Stimulated activated CD8-positive, alpha-beta memory T cell treated with anti-CD3 and anti-CD28 coated beads, Interleukin-15, amount 100 ng/mL, for 1 hour (primary cell): ENCODE measurements at places on chromosomes 1 and 21.

DNA sequence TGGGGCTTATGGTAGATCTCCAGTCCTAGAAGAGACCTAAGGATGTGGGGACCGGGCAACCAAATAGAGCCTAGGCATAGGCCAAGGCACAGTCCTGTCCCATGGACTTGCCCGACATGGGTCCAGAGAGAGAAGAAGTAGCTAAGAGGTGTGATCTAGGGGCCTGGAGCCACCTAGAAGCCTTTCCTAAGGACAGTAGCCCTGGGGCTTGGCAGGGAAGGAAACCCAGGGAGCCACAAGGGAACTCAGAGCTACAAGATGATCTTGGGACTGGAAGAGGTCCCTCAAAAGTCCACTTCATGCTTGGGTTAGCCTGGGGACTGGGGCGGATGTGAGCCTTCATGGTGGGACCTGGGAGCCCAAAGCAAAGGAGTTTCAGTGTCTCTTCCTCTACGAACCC, 18.8 kb downstream of the IRF2BP2 start:
- DNase-seq: no peak

DNA sequence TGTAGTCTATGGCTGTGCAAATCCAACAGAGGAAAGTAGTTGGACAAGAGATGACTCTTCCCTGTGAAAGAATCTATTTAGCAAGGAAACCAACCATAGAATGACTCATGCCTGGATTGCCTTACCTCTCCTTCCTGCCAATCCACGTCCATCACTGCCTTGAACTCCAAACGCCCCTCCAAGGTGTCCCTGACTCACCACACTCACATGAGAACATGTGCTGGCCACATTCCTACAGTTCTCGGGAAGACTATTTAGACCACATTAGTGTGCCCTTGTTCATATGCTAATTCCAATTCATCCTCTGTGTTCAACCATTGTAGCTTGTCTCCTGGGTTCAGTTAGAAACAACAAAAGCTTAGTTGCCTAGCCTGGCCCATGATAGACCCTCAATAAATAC, 157.3 kb downstream of the SLC30A10 start:
- DNase-seq: no peak

DNA sequence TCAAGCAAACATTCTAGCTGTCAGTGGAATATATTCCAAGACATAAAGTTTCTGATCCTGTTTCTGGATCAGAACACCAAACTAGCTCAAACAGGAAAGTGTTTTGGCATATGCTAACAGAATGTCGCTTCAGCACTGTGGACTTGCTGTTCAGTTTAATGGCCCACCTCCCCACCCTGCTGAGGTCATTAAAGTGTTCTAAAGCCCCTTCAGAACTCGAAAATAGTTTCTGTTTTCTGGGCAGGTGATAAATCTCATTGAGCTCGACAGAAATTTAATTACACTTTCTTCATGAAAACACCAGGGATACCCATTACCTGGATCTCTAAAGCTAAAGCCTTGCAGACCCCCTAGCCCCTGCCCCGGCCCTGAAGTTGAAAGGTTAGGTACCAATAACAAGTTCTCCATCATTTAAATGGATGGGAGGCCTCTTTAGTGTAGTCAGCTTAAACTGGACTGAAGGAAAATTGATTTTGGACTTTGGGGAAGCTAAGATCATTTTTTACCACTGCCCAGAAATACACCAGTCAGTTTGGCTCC, 3.9 kb upstream of the C1orf105 start:
- no peak for DNase-seq

DNA sequence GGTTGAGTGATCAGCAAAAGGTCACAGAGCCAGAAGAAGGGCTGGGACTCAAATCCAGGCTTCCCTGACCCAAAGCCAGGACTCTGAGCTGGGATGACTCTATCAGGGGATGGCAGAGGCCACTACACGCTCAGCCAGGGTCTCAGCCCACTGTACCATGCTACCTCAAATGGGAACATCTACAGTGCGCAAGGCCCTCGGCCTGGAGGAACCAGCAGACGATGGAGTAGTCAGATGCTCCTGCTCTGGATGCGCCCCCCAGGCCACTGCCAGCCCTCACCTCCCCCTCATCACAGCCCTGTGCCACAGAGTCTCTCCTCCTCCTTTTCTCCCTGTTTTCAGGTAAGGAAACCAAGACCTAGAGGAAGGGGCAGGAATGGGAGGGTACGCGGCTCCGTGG, 39.0 kb downstream of the GLIS1 start:
- no peak for DNase-seq

DNA sequence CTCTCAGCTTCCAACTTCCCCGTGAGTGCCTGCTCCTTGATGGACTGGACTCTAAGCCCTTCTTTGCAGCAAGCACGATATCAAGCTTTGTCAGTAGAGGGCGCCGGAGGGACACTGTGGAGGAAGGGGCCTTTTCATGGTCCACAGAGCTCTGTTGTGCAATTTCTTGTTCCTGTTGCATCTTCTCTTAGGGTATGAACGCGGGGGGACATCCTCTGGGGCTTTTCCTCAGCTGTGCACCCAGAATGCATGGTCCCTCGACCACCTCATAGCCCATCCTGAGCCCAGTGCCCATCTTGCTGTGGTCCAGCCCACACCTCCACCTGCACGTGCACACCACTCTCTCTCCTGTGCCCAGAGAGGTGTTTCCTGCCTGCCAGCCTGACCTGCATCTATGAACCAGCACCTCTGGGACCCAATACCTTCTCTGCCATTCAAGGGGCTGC, 556.8 kb downstream of the PTPRU start:
- peak; percentile 14 for DNase-seq

- no peak for DNase-seq
These were observed 62.7 kb downstream of the SYT6 start for GRCh38 chr1:114090738-114091505.

- DNase-seq: no peak
These were observed 142.5 kb downstream of the C1orf94 start for GRCh38 chr1:34319218-34319617.

DNA sequence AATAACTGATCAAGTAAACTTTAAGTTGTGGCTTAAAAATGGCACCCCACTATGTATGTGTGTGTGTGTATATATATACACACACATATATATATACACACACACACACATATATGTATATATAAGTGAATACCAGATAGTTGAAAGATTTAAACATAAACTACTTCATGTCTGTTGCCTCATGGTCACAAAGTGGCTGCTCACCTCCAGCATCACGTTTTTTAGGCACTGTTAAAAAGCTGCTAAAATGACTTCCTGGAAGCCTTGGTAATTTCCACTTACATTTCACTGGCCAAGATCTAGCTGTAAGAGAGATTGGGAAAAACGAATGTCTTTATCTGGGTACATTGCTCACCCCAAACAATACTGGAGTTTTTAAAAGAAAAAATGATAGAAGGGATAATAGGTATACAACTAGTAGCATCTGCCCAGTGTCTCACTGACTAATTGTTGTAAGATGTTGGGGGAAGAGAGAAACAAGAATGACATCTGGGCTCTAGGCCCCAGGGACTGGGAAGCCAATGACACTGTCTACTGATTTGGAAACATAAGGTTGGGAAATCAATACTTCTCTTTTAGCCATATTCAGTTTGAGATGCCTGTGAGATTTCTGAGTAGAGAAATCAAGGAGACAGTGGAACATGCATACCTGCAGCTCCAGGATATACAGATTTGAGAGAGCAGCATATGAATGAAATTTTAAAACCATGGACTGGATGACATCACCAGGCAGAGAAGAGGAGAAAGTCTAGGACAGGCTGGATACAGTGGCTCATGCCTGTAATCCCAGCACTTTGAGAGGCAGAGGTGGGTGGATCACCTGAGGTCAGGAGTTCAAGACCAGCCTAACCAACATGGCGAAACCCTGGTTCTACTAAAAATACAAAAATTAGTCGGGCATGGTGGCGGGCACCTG, 42.8 kb downstream of the CLDN14 start:
- no peak for DNase-seq

DNA sequence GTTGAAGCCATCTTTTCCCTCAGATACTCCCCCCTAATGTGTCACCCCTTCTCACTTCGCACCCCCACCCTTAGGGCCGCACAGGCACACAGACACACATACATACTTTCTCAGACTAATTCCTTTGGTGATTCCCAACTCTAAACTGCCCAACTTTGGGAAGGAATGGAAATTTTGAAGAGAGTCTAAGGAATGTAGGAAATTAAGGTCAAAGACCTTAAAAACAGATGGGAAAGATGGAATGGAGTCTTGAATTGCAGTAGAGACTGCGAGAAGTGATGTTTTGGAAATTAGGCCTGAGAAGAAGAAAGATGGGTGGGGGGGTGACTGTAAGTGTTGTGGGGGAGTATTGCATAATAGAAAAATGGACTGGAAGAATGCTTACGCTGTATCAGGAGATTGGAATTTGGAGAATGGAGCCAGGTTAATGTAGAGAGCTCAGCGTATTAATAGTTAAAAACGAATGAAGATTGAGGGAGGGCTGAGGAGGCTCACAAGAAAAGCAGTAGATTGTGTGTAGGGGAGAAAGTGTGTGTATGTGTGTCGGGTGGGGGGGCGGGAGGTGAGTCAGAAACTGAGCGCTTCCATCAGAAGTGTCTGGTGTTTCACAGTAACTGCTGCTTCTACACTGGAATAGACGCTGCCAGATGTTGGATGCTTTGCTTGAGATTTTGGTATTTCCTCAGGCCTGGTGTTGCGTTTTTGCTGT, 1.7 kb downstream of the PIP5K1A start:
- no peak for DNase-seq

DNA sequence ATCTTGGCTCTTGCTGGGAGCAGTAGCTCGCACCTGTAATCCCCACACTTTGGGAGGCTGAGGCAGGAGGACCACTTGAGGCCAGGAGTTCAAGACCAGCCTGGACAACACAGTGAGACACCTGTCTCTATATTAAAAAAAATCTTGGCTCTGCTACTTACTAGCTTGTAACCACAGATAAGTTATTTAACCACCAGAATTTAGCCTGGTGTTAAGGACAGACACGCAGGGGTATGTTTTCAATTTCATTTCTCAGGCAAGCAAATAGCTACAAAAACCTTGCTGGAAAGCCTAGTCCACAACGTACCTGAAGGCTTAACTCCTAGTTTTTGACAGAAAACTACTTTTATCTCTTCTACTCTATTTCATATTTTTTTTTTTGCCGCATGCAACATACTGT, 24.8 kb upstream of the GFI1 start:
- DNase-seq: no peak

- no peak for DNase-seq
These were observed 12.4 kb downstream of the IPO9 start for GRCh38 chr1:201841265-201841912.

DNA sequence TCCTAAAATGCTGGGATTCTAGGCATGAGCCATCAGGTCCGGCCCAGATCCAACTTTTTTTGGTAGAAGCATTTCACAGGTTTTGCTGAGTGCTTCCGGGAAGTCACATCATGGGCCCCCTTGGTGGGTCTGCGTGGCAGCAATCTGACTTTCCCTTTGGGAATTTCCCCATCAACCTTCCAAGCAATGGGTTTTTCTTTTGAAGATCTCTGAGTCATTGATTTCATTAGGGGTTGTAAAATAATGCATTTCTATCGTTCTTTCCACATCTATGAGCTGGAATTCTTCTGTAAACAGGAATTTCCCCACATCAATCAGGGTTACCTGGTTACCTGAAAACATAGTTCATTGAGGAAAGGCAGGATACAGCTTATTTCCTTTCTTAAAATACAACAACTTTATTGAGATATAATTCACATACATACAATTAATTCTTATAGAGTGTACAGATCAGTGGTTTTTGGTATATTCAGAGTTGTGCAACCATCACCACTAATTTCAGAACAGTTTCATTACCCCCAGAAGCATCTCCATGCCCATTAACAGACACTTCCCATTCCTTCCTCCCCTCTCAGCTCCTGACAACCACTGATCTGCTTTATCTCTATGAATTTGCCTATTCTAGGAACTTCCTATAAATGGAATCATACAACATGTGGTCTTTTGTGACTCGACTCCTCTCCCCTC, 9.9 kb upstream of the ZBTB17 start:
- DNase-seq: no peak

DNA sequence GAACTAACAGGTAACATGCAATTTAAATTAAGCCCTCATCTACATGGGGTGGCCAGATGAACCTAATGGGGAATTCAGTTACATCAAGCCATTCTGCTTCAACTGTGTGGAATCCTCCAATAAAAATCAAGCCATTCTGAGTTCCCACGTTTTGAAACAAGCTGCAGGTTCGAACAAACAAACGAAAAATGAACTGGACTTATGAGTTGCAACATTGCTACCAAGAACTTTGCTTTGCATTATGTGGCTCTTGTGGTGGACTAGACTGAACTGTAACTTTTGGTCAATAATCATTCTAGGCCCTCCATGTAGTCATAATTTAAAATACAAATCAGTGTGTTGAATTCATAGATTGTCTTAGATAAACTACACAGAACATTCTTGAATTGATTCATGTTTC, 517.2 kb downstream of the PTBP2 start:
- DNase-seq: no peak

GRCh38 chr1:173507205-173507846, 30.2 kb downstream of the PRDX6 start:
- no peak for DNase-seq

DNA sequence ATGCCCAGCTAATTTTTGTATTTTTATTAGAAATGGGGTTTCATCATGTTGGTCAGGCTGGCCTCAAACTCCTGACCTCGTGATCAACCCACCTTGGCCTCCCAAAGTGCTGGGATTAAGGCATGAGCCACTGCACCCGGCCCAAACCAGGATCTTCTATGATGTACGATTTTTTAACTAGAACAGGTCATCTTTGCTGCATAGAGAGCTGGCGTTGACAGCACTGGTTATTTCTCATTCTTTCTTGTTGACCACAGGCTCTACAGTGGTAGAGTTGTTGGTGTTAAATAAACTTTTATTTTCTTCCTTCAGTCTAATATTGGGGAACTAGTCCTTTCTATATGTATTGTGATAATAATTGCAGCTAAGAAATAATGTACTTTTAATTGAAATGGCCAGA, 3.8 kb upstream of the MAB21L3 start:
- no peak for DNase-seq

- no peak for DNase-seq
These were observed 96.3 kb downstream of the ARHGEF10L start for GRCh38 chr1:17635811-17636210.

- no peak for DNase-seq
These were observed 166.2 kb downstream of the URB2 start for GRCh38 chr1:229792012-229792975.

- DNase-seq: no peak
These were observed 34.5 kb downstream of the TYW3 start for GRCh38 chr1:74767490-74767889.

DNA sequence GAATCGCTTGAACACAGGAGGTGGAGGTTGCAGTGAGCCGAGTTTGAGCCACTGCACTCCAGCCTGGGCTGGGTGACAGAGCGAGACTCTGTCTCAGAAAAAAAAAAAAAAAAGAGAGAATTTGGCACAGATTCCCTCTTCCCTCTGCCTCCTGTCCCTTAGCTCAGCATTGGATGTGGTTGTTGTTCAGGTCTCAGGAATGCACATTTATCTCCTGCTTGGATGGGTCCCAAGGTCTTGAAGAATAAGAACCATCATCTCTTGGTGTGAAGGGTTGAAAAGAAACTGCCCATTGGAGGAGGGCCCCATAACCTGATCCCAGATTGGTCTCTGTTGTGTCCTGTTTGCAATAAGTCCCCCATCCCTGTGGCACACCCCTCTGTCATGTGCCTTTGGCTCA, 34.9 kb downstream of the UBIAD1 start:
- no peak for DNase-seq

- no peak for DNase-seq
These were observed 175.9 kb upstream of the KCND3 start for GRCh38 chr1:112165375-112165774.

GRCh38 chr1:234758851-234759250, 148.9 kb upstream of the IRF2BP2 start:
- no peak for DNase-seq
